ENCODE measurements at places on chromosomes 3 and 15.

- DNase-seq, result no peak
Measured at GRCh38 chr3:97996988-97997387, 24.8 kb upstream of the RIOX2 start.

GRCh38 chr3:36211652-36211999 lies 168.7 kb upstream of the STAC start:
- DNase-seq, result no peak

DNA sequence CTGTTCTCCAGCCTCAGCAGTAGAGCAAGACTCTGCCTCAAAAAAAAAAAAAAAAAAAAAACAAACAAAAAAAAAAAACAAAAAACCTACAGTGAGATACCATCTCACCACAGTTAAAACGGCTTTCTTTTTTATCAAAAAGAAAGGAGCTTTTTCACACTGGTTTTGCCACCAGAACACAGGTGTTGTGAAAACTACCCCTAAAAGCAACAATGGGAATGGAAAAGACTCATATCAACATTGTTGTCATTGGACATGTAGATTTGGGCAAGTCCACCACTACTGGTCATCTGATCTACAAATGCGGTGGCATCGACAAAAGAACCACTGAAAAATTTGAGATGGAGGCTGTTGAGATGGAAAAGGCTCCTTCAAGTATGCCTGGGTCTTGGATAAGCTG lies 24.8 kb upstream of the SLC25A38 start:
- no peak for DNase-seq

- no peak for DNase-seq
Measured at GRCh38 chr3:86737517-86737916, 253.4 kb downstream of the VGLL3 start.

Data from fibroblast of skin of left biceps (primary cell).